ENCODE measurements at places on chromosomes 12 and 14. TPM values are rescaled to one million over a fixed set of nuclear protein-coding genes. Genes with fewer than 3 reads are reported as not detected.

Gene HSPA2
- 19.7 TPM for total RNA-seq

- no peak for DNase-seq
Observed at GRCh38 chr12:6380141-6381121, 3.5 kb upstream of the LTBR start.

GRCh38 chr14:100383727-100384158, 60.6 kb downstream of the SLC25A47 start:
- no peak for DNase-seq

DNA sequence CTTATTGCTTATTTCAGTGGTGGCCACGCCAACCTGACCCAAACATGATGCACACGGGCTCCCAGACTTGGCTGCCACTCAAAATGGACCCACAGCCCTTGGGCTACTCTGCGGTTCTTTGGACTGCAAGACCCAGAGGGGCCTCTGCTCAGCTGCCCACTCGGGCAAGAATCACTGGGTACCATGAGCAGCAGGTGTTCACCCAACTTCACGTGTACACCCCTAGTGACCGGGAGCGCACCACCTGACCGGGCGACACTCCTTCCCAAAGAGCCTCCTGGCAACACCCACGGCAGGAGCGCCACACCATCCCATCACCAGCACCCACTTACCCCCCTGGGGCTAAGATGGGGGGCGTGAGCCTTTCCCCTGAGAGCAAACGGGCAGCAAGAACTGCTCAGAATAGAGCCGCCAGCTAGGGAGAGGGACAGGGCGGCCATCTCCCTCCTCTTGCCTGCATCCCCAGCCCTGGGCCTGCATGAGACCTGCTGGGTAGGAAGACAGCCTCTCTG, 32.0 kb downstream of the CCNK start:
- DNase-seq: no peak
